ENCODE measurements at places on chromosomes 6 and 20. TPM values are rescaled to one million over a fixed set of nuclear protein-coding genes. Genes with fewer than 3 reads are reported as not detected.

Gene SIM1
- not detected for total RNA-seq

Gene LST1
- 16.3 TPM for total RNA-seq

Gene MUC21
- total RNA-seq = not detected

Gene TLDC2
- not detected for total RNA-seq

Gene SRSF12
- 0.82 TPM for total RNA-seq

Gene TRDN
- total RNA-seq = not detected

Gene DLL1
- total RNA-seq = 0.36 TPM

Gene C6orf141
- not detected for total RNA-seq

Measured in activated CD8-positive, alpha-beta memory T cell treated with anti-CD3 and anti-CD28 coated beads for 36 hours (primary cell).